ENCODE measurements at places on chromosomes 5 and 9.

DNA sequence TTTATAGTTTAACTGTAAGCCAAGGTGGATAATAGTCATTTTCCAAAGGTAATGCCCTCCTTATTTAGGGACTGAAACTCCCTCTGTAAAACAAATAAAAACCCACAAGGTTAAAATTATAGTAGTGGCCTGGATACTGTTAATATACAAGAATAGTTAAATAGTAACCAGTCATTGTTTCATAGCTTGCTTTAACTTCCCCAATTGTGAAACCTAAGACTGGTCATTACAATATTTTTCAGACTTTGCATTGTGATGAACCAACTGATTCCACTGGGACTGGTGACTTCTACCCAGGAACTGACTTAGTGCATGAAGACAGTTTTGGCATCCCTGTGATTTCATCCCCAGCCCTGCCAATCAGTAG is 162.6 kb downstream of the SMC2 start:
- no peak for DNase-seq

GRCh38 chr9:87874304-87874623 is 8.4 kb upstream of the SPATA31E1 start:
- no peak for DNase-seq

GRCh38 chr5:6907320-6907918 is 194.2 kb downstream of the TENT4A start:
- DNase-seq, result no peak

DNA sequence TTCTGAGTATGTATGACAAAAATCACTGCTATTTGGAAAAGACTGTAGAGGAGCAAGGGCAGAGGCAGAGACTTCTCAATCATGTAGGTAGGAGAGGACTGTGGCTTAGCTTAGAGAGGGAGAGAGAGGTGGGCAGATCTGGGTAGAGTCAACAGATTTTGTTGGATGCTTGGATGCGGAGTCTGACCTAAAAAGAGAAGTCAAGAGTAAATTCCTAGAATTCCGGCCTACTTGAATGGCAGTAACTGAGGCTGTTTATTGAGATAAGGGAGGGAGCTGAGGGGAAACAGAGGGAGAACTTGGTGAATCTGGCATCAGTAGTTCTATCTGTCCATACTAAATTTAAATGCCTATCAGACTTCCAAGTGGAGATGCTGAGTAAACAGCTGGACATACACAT is 2.4 kb downstream of the TICAM2 start:
- DNase-seq, result no peak

DNA sequence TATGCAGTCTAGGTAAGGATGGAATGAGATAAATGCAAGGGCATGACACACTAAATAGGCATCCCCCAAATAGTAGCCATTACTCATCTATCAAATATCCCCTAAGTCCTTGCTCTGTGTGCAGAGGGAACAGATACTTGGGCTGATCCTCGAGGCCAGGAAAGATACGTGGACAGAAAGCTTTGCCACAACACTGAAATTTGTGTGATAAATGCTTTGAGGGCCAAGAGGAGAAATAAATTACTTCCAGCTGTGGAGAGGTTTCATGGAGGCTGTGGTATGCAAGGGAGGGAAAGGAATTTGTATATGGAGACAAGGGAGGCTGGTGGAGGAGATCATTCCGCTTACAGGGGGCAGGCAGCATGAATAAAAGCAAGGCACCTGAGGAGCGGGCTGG is 18.5 kb downstream of the ATOX1 start:
- peak; percentile 80 for DNase-seq

- DNase-seq, result no peak
Measured at GRCh38 chr5:88644676-88645075, 238.3 kb downstream of the MEF2C start.

DNA sequence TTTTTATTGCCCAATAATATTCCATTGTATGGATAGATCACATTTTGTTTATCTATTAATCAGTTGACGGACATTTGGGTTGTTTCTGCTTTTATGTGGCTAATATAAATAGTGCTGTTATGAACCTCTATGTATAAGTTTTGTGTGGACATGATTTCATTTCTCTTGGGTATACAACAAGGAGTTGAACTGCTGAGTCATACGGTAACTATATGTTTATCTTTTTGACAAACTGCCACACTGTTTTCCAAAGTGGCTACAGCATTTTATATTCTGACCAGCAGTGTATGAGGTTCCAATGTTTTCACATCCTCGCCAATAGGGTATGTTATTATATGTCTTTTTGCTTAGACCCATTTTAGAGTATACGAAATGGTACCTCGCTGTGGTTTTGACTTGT is 264.3 kb downstream of the RFX3 start:
- no peak for DNase-seq

- DNase-seq, result no peak
Measured at GRCh38 chr5:112366987-112367386, 52.1 kb downstream of the EPB41L4A start.

- no peak for DNase-seq
Measured at GRCh38 chr5:179852993-179853547, 5.5 kb downstream of the MRNIP start.

GRCh38 chr9:75699017-75699416 is 191.5 kb upstream of the PCSK5 start:
- DNase-seq, result no peak

DNA sequence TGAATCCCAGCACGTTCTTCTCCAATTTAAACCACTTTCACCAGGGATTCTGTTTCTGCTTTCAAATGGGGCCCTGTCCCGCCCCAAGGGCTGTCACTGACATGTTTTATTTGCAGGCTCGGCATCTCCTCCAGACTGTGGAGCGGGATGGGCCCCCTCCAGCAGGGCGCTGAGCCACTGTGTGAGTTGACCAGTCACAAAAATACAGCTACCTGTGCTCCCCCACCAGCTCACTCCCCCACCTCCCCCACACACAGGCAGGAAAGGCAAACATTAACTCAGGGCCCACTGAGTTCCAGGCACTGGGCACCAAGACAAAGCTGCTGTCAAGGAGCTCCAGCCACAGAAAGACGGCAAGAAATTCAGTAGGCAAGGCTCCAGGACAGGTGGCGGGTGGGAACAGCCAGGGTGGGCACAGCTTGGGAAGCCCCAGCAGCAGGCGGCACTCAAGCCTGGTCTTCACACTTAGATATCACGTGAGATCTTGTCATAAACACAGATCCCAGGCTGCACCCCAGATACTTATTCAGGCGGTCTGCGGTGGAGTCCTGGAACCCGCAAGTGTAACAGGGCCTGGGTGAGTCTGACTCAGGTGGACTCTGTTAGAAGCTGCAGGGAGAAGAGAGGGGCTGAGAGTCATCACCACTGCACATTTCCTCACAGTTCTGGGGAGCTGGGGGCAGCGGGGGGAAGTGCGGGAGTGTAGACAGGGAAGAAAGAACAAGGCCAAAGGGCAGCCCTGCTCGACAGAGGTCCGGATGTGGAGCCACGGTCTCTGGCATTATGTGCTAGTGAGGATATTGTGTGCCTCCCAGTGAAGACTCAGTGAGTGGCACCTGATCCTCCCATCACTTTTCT is 44.7 kb downstream of the OR2V1 start:
- DNase-seq, result no peak

DNA sequence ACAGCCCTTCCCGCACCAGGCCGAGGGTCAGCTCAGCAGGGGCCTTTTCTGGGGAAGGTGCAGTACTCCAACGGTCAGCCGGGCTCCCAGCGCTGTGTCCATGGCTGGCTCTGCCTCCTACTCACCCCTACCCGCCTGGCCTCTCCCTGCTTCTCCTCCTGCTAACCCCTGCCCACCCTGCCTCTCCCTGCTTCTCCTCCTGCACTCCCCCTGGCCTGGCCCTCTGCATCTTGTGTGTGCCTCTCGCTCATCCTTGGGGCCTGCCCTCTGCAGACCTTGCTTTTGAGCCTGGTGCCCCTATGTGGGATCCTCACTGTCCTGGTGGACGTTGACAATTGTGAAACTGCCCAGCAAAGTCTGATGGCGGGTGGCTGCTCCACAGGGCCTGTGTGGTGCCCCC is 274.6 kb upstream of the IRX2 start:
- no peak for DNase-seq

GRCh38 chr5:135526924-135527323 is 8.8 kb downstream of the NEUROG1 start:
- DNase-seq, result no peak

DNA sequence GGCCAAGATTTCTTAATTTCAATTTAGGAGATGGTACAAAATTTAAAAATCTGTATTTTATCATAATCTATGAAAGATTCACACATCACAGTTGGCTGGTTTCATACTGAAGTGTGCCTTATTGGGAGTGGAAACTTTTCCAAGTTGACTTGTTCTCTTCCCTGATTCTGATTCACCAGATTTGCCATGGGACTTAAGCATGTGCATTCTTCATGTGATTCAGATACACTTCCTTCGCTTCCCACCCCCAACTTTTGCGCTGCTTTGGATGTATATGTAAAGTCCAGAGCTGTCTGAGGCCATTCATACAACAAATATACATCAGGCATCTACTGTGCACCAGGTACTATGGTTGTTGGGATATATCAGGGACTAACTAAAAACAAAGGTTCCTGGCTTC is 34.4 kb downstream of the CPEB4 start:
- no peak for DNase-seq

GRCh38 chr5:89191374-89191773 is 308.4 kb upstream of the MEF2C start:
- DNase-seq, result no peak

GRCh38 chr9:104090578-104090977 is 3.5 kb upstream of the SMC2 start:
- DNase-seq, result no peak

GRCh38 chr5:38319491-38319890 is 61.1 kb downstream of the EGFLAM start:
- DNase-seq, result no peak

DNA sequence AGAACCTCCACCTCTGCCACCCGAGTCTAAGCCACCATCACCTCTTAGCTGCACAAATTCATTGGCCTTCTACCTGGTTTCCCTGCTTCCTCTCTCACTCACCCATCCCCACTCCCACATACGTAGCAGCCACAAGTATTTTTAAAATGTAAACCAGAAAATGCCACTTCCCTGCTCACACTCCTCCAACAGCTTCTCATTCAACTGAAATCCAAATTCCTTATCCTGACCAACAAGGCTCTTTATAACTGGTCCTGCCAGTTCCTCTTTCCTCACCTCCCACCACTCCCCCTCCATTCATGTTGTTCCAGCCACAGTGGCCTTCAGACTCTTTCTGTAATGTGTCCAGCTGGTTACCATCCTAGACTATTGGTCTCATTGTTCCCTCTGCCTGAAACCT is 25.0 kb upstream of the PALM2AKAP2 start:
- no peak for DNase-seq

GRCh38 chr5:38845526-38846378 is at the start of gene OSMR:
Gene OSMR, plus strand, starts transcription at chr5:38846012. Its CDS starts 23,033 bp downstream, at chr5:38869045.
- peak; percentile 96 for DNase-seq

All from astrocyte of the cerebellum (primary cell).